Stimulated activated CD4-positive, alpha-beta T cell treated with anti-CD3 and anti-CD28 coated beads, Interleukin-15, amount 100 ng/mL, for 1 hour (primary cell): ENCODE measurements at places on chromosomes 16 and 17.

DNA sequence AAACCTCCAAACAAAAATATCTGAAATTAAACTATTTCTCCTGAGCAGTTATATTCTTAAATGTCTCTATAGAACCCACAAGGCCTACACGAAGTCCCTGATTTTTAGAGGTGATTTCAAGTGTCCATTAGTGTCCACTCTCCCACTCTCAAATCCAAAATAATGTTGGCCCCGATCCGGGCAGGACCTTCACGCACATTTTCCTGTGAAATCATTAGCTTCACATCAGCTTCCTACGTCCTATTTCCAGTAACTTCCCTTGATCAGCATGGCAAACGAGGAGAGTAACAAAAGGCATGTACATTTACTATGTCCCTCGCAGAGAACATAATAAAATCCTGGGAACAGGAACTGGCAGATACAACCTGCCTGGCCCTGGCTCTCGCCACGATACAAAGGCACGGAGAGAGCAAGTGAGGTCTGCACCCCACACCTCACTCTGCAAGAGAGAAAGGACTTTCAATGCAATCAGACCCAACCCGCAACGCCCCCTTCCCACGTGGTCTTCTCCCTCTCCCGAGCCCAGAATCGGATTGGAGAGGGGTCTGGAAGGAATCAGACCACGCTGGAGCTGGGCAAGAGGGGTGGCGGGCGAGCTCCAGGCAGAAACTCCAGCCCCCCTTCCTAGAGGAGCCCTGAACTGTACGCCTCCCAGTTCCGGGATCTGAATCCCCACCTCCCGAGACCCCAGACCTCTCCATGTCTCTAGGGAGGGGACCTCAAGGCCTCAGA, 17.5 kb upstream of the C17orf78 start:
- peak; percentile 6 for DNase-seq

- DNase-seq: no peak
Observed at GRCh38 chr16:2077696-2078095, 29.9 kb downstream of the TSC2 start.

- DNase-seq: no peak
Observed at GRCh38 chr17:81494626-81495377, 17.8 kb downstream of the ACTG1 start.

GRCh38 chr17:7988750-7989178, 13.7 kb upstream of the GUCY2D start:
- no peak for DNase-seq

GRCh38 chr17:34639706-34640425, 60.5 kb downstream of the TMEM132E start:
- no peak for DNase-seq

- no peak for DNase-seq
Observed at GRCh38 chr17:81488276-81488860, 24.2 kb downstream of the ACTG1 start.
